RWPE1 (cell line): ENCODE measurements at places on chromosomes 6 and 20.
A peak's percentile ranks its signal among the peaks of the same experiment; 100 is the strongest.

DNA sequence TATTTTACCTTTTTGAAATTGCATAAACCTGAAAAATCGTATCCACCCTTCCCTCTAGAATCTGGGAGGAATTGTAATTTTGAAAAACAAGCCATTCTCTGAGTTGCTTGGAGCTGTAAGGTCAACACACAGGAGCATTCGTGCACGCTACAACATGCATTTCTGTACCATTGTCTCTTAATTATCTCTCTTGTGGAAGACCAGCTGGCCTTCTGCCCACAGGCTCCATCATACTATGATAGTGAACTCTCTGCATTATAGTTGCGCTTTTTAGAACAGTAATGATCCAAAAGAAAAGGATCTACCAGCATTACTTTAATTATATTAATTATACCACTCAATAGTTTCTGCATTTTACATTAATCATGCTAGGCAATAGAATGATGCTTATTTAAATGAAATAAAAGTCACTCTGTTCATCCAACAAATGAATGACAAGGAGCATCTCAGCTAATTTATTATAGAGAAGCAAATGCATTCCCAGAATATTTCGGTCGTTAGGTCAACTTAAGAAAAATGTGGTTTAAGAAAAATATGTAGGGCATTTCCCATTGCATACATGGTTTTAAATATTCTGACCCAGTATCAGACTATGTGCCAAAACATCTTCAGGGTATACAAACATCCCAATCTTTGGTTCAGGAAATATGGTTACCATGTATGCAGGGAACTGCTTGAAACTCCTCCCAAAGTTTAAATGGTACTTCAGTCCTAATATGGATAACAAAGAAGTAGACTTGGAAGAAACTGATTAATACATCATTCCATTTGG is 263.5 kb downstream of the TFAP2A start:
- no peak for DNase-seq

- peak; percentile 90 for DNase-seq
Measured at GRCh38 chr20:58852543-58853271, at the start of gene GNAS. Gene GNAS (plus strand): TSS chr20:58852716.

GRCh38 chr6:7124114-7124513 is 16.4 kb downstream of the RREB1 start:
- no peak for DNase-seq

DNA sequence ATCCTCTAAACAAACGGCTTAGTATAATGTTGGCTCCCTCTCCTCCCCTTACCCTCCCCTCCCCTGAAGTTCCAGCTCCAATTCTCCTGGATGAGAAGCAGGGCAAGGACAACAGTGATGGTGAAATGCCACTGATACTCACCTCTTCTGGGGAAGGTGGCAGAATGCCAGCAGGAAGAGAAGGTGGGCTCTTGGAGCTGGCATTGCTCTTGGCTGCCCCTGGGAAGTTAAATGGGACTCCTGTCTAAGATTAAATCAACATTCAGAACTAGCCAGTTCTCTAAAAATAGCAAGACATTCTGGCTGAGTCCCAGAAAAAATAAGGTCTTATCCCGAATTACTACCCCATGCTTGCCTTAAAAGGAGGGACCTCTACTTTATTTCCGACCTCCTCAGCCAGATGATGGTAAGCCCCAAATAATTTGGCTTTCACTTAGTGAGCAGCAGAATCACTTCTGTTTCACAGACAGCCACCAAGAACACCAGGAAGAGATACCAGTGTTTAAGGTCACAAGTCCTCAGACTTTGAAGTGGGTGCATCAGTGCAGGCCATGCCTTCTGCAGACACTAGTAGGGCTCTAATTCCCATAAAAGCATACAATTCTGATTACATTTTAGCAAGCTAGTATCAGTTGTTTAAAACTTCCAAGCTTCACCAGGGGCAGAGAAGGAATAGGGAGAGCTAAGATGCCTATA is 46.0 kb upstream of the IL17A start:
- DNase-seq: no peak

GRCh38 chr6:44255871-44256774 is 1.2 kb downstream of the SLC35B2 start:
- DNase-seq: peak; percentile 44

DNA sequence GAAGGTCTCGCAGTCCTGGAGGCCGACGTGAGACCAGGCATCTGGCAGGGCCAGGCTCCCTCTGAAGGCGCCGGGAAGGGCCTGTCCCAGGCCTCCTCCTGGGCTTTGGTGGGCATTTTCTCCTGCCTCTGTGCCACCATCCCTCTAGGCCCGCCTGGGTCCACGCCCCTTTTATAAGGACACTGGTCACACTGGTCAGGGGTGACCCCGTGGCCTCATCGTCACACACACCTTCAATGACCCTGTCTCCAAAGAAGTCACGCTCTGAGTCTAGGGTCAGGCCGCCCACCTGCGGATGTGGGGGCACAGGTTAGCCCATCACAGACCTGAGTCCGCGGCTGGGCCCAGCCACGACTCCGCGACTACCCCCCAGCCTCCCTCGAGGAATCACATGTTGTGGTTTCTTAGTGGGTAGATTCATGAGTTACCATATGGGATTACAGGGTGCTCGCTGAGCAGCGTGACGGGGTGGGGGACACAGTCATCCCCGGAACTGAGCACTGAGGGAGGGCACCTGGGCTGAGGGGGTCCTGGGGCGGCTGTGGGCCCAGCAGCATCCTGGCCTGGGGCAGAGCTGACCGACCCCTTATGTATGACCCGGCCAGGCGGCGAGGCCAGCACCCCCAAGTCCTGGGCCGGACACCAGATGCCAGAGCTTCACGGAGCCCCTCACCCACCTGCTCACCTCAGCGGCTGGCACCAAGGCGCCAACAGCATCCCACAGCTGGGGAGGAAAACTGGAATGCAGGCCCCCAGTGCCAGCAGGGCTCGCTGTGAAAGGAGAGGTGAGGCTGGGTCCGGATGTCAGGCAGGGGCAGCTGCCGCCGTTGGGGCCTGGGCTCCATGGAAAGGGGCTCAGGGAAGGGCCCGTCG is 115.9 kb downstream of the DLL1 start:
- DNase-seq: no peak

GRCh38 chr20:51985013-51985415 is 182.7 kb upstream of the SALL4 start:
- peak; percentile 99 for DNase-seq
